ENCODE measurements at places on chromosomes 7 and 10.

DNA sequence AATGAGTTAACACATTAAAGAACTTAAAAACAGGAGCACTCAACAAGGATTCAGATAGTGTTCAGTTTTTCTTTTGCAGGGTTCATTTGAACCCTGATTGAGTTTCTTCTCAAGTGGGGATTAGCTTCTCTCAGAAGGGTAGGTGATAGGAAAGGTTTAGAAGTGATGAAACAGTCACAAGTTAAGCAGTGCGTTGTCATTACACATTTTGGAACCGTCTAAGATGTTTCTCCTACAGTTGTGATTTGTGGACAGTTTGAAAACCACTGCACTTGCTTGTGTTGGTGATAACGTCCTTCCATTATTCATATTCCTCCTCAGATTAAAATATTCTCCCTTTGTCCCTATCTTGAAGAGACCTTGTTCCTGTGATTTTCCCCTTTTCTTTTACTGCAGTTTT is 2.7 kb downstream of the STMP1 start:
- DNase-seq: no peak

- DNase-seq: no peak
Observed at GRCh38 chr7:131424219-131424822, 96.6 kb downstream of the MKLN1 start.

DNA sequence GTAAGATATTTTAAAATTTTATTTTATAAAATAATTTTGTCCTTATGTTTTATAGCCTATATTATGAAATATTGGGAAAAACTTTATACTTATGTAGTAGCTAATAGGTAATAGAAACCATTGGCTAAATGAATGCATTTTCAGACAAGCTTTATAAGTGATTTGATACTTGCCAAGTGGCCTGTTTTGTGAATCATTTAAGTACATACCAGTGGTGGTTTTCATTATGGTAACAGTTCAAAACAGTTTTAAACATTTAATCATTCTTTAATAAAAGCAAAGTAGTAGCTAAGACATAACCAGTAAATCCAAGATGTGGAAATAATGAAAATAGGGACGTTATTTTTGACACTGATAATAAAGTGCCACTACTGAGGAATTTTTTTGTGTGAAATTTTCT is 182.2 kb downstream of the PHF14 start:
- DNase-seq: no peak

DNA sequence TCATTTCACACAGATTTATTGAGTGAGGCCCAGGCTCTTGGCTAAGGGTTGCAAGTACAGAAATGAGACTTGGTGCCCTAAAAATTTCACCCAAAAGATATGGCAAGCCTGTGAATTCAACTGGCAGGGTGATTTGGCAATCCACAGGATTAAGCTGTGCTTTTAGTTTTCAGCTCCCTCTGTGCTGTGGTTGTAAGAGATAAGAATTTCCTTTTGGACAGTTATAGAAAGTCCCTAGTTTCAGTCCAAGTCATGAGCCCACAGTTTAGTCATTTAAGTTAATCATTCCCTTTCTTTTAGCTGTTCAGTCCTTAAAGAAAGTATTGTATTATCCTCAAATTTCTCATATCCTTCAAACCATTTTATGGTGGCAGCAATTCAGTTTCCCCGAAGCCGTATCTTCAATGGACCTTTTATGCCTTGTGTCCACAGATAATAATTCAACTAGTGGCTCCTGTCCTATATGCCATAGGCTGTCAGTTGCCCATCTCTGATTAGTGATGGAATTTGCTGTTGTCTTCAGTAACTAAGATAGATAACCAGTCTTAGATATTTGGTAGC is 73.4 kb upstream of the NAMPT start:
- no peak for DNase-seq

GRCh38 chr7:130063036-130063435 is 7.3 kb upstream of the KLHDC10 start:
- DNase-seq: peak; percentile 56

DNA sequence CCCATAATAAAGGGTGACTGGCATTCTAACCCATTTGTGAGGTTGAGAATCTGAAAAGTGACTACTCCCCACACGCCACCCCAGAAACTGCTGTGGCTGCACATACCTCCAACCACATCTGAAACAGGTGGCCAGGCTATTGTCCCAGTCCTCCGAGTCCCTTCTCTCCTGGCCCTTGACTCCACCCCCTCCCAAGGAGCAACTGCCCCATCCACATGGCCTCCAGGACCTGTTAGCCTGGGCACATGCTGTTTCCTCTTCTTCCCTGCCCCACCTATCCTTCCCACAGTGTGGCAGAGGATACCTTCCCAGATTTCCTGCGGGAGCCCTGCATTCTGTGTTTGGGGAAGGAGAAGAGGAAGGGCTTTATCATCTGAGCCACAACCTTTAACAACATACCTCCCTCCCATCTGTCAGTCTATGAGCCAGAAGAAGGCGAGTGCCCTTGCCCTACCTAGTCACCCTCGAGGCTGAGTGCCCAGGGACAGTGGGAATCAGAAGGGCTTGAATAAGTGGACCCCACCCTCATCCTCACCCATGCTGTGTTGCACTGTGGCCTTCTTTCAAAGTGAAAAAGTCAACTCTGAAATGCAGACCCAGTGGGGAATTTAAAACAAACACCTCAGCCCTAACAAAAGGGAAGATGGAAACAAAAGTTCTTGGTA is 11.9 kb downstream of the STEAP1B start:
- DNase-seq: no peak

DNA sequence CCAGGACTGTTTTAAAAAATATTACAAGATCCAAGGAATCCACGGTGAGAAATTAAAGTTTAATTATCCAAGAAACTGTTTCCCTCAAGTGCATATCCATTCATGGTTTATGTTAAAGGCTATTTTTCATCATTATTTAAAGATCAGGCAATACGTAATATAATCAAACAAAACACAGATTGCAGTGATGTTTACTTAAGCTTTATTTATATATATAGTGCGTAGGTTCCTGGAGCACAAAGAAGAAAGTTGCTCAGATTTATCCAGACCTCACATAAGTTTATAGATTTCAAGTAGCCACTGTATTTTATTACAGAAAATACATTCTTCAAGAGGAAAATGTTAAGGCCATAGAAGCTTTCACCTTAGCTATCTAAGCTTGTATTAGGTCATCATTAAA is 210.0 kb upstream of the KLF14 start:
- no peak for DNase-seq

- no peak for DNase-seq
Observed at GRCh38 chr7:52362521-52362920, 672.9 kb upstream of the POM121L12 start.

GRCh38 chr10:89156161-89156835 is 50.8 kb downstream of the CH25H start:
- DNase-seq: no peak

GRCh38 chr10:17046989-17047388 is 82.6 kb downstream of the CUBN start:
- no peak for DNase-seq

DNA sequence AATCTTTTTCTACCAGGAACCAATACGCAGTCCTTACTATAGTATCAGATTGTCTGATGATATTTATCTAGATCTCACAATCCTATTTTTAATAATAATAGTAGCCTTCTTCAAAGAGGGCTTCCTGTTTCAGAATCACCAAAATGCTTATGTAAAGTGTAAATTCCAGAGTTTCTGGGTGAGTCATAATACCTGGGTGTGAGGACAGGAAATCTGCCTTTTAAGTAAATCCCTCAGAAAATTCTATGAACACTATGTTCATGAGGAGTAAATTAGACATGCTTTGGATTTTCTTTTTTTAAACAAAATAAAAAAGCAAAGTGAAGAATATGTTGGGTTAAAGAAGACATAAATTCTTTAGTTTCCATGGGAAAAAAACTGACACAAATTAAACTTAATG is 20.5 kb downstream of the DKK1 start:
- no peak for DNase-seq

GRCh38 chr10:24237801-24238395 is 29.0 kb downstream of the KIAA1217 start:
- DNase-seq: no peak

DNA sequence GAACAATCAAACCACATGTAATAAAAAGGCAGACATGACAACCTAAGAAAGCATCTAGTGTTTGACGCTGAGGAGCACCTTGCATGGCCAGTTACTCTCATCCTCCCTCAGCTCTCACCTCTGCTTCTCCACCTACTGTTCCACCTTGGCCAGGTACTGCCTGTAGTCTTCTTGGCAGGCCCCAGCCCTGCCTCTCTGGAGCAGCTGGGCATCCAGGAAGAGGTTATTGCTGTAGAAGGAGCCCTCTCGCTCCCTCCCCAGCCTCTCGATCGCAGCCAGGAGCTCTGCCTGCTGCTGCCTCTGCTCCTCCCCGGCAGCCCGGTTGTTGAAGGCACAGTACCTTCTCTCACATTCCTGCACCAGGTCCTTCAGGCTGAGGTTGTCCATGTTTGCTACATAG is 9.7 kb downstream of the GIMAP5 start:
- DNase-seq: no peak

GRCh38 chr10:125151553-125152449 is 8.6 kb downstream of the CTBP2 start:
- no peak for DNase-seq

DNA sequence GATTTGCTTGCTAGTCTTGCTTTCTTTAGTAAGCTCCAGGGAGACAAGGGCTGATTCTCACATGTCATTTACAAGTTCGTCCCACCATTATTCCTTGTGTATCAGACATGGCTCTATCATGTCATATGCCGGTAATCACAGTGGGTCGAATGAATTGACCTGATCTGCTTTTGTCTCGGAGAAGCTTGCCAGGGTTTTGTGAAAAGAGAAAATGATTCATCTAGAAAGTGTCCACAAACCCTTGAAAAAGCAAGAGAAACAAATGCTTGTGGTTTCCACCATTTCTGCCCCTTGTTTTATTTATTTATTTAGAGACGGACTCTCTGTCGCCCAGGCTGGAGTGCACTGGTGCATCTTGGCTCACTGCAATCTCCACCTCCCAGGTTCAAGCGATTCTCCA is 278.5 kb downstream of the TCF7L2 start:
- DNase-seq: no peak

- DNase-seq: no peak
Observed at GRCh38 chr7:44971188-44971901, 7.5 kb downstream of the MYO1G start.

GRCh38 chr7:104931181-104931781 is 82.7 kb upstream of the KMT2E start:
- no peak for DNase-seq

DNA sequence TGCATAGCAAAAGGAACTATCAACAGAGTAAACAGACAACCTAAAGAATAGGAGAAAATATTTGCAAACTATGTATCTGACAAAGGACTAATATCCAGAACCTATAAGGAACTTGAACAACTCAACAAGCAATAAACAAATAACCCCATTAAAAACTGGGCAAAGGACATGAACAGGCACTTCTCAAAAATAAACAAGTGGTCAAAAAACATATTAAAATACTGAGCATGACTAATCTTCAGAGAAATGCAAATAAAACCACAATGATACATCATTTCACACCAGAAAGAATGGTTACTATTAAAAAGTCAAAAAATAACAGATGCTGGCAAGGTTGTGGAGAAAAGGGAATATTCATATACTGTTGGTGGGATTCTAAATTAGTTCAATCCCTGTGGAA is 17.1 kb downstream of the MAGI2 start:
- DNase-seq: no peak

GRCh38 chr10:119633538-119634218 is 17.5 kb upstream of the BAG3 start:
- no peak for DNase-seq

DNA sequence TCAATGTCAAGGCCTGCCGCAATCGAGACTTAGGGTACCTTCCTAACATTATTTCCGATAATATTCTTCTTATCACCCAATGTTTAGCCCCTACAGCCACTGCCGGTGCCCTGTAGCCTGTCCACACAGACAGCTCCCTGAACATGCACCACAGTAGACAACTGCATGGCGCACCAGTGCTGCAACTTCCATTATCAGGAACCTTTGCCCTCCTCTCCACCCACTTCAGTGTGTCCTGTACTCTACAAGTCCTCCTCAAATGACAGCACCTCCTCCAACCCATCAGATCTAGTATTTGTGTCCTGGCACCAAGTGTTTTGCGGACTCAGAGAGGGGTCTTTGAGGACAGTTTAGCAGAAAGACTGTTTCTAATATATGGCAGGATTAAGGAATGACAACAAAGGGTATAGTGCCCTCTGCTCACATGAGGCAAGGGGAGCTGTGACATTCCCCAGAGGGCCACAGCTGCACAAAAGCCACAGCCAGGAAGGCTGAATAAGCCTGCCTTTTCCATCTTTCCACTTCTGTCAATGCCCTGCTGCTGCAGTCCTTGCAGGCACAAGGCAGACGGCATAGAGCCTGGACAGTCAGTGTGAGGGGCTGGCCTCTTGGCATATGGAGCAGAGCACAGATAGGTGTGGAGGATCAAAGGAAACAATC is 335.4 kb downstream of the PARD3 start:
- no peak for DNase-seq

DNA sequence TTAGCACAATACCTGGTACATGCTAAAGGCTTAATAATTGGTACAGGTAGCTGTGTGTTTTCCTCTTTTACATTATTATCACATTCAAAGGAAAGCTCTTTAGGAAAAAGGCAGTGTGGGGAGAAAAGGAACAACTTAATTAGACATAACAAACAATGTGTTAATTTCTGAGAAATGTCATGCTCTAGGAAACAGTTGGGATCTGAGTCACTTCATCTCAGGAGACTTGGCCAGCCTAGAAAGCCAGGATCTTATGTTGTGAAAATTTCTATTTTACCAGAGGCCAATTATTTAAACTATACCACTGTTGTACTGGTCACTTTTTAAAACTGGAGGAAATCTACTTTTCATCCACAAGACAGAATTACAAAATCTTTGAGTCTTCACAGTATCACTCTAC is 39.6 kb downstream of the ARMH3 start:
- DNase-seq: no peak

GRCh38 chr10:120156614-120157274 is 264.2 kb downstream of the SEC23IP start:
- no peak for DNase-seq

DNA sequence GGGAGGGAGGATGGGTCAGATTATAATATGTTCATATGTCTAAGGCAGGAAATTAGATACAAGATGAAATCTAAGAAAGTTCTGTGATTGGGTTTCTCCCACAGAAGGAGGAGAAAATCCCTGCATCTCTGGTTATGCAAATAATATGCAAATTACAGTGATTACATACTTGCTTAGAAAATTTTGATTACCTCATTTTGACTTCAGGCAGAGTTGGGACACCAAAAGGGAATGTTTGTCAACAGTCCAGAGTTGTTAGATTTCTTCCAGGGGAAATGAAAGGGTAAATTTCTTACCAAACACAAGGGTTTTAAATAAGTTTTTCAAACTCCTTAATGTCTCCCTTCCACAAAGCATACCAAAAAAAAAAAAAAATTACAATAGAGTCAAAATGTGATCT is 101.4 kb upstream of the STEAP1B start:
- no peak for DNase-seq

DNA sequence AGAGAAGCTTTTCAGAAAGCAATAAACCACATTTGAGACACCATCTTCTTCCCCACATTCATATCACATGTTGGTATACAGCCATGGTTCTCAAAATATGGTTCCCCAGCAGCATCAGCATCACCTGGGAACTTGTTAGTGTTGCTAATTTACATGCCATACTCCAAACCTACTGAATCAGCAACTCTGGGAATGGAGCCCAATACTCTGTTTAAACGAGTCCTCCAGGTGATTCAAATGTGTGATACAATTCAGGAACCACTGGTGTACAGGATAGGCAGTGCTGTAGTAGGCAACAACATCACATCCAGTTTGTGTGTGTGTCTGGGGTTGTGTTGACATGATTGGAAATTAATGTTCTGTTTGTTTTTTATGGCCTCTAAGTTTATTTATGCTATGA is 47.7 kb downstream of the ZNF277 start:
- DNase-seq: no peak

GRCh38 chr7:45646996-45647825 is 73.0 kb downstream of the ADCY1 start:
- DNase-seq: no peak

Data from stimulated activated naive CD4-positive, alpha-beta T cell treated with Interleukin-2 at 50 U/mL for 16 hours (primary cell).